ENCODE measurements at places on chromosomes 5 and 9.

- no peaks in the 10 kb centered on the region for H3K27me3 ChIP-seq
- H3K4me1 ChIP-seq, result no peaks in the 10 kb centered on the region
- no peak for DNase-seq
- H3K4me3 ChIP-seq, result no peak overlapping the region
- H3K36me3 ChIP-seq, result no peaks in the 10 kb centered on the region
Measured at GRCh38 chr9:32782476-32783167, 718 bp upstream of the TMEM215 start.

DNA sequence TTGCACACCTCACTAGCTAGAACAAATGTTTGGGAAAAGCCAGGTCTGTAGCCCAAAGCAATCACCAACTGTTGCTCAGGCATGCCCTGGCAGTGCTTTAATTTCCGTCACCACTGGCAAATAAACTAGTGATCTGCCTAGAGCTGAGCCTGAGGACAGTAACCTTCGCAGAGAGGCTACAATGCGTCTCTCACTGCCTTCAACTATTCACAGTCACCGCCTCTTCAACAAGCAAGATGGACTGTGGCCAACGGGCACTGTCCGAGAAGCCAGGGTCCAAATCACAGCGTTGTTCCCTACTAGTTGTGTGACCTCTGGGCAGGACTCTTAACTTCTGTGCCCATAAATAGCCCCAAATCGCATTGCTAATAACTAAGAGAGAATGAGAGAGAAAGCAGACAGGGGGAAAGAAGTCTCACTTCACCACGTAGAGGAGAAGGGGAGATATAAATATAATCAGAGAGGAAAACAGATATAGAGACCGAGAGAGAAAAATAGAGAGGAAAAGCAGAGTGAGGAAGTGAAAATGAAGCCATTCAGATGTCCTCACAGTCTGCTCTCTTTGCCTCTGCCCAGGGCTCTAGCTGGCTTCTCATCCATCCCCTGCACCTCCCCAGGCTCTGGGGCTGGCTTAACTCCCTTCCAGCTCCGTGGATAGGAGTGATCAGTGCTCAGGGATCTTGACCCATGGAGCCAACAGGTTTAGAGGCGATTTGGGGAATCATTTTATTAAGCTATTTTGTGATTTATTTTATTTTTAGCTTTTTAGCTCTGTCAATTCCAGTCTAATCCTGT is 157.9 kb downstream of the ZDHHC21 start:
- no peaks in the 10 kb centered on the region for H3K27me3 ChIP-seq
- no peak for DNase-seq
- no peaks in the 10 kb centered on the region for H3K36me3 ChIP-seq
- H3K27ac ChIP-seq, result no peak overlapping the region

GRCh38 chr5:93604644-93605515 is 21.9 kb downstream of the NR2F1 start:
- no peak overlapping the region for H3K27ac ChIP-seq
- no peaks in the 10 kb centered on the region for H3K36me3 ChIP-seq
- H3K4me3 ChIP-seq, result no peak overlapping the region
- no peaks in the 10 kb centered on the region for H3K4me1 ChIP-seq
- H3K27me3 ChIP-seq, result peaks cover 59% of the 10 kb centered on the region

DNA sequence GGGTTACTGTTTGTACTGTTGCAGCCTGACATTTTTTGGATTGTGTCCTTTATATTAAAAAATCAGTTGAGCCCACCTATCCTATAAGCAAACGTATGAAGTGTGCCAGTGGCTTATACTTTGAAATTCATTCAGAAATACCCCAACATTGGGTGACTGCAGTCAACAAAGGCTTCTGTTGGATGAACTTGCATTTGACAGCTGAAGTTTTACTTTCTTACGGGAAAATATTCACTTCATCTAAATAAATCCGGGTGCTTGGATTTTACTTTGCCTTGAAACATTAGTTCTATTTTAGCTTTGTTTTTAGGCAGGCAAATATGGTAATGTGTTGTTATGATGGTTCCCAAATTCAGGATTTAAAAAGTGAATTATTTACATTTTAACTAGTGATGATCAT is 21.7 kb downstream of the EXOSC2 start:
- peaks cover 16% of the 10 kb centered on the region for H3K4me1 ChIP-seq
- peak overlapping the region; percentile 98 for H3K4me3 ChIP-seq
- peak overlapping the region; percentile 95 for H3K27ac ChIP-seq
- no peak for DNase-seq
- no peaks in the 10 kb centered on the region for H3K27me3 ChIP-seq
- H3K36me3 ChIP-seq, result no peaks in the 10 kb centered on the region

- DNase-seq, result no peak
- H3K36me3 ChIP-seq, result no peaks in the 10 kb centered on the region
- H3K4me3 ChIP-seq, result no peak overlapping the region
- no peaks in the 10 kb centered on the region for H3K4me1 ChIP-seq
Measured at GRCh38 chr9:126919193-126919592, 4.6 kb downstream of the RALGPS1 start.

DNA sequence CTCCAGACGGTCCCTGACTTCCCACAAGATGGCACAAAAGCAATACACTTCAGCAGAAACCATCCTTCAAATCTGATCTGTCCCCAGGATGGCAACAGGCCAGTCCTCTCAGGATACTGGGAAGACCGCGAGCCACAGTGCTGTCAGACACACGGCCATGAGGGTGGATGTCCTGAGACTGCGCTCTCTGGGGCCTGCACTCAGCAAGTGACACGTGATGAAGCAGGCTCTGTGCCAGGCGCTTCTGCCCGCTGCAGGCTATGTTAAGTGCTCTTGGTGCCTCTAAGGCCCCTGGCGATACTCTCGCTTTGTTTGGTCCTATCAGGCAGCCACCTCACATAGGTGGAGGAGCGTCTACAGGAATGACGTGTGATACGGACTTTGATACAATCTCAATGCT is 7.1 kb downstream of the BRD9 start:
- no peaks in the 10 kb centered on the region for H3K4me1 ChIP-seq
- no peak for DNase-seq
- no peak overlapping the region for H3K4me3 ChIP-seq
- no peaks in the 10 kb centered on the region for H3K27me3 ChIP-seq
- peaks cover 59% of the 10 kb centered on the region for H3K36me3 ChIP-seq

GRCh38 chr5:176888865-176889165 is 10.3 kb downstream of the HK3 start:
- no peaks in the 10 kb centered on the region for H3K36me3 ChIP-seq
- H3K4me1 ChIP-seq, result no peaks in the 10 kb centered on the region
- no peak overlapping the region for H3K27ac ChIP-seq
- H3K27me3 ChIP-seq, result no peaks in the 10 kb centered on the region
- no peak for DNase-seq

DNA sequence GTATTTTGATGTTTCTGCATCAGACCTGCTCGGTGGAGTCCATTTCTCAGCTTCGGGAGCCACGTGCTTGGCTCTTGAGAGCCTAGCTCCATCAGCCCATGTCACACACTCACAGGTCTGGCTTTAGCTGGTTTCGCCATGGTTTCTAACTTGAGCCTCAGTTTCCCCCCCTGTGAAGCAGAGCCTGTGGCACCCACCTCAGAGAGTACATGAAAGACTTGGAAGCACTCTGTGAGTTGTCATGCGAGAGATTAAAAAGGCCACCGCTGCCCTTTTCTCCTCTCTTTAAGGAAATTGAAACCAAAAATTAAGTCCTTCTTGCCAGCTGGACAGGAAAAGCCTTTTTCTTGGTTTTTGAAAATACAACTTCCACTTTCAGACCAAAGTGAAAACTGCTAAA is 8.8 kb downstream of the TENT4A start:
- no peak for DNase-seq
- H3K4me3 ChIP-seq, result peak overlapping the region; percentile 67
- no peaks in the 10 kb centered on the region for H3K27me3 ChIP-seq
- H3K27ac ChIP-seq, result peak overlapping the region; percentile 37
- H3K36me3 ChIP-seq, result no peaks in the 10 kb centered on the region

Measured in thoracic aorta (tissue), 2 donors.